ENCODE measurements at places on chromosomes 16 and 17.

GRCh38 chr16:47469227-47469626 is 8.1 kb downstream of the PHKB start:
- no peak for DNase-seq

- no peak for DNase-seq
Observed at GRCh38 chr17:4706121-4706520, 2.2 kb upstream of the PELP1 start.

- peak; percentile 59 for DNase-seq
Observed at GRCh38 chr16:65547772-65548446, 426.0 kb upstream of the CDH11 start.

GRCh38 chr17:2122641-2123302 is 67.9 kb downstream of the HIC1 start:
- DNase-seq, result no peak
